GM23248 (cell line): ENCODE measurements at places on chromosomes 11 and 22. TPM values are rescaled to one million over a fixed set of nuclear protein-coding genes. Genes with fewer than 3 reads are reported as not detected.

DNA sequence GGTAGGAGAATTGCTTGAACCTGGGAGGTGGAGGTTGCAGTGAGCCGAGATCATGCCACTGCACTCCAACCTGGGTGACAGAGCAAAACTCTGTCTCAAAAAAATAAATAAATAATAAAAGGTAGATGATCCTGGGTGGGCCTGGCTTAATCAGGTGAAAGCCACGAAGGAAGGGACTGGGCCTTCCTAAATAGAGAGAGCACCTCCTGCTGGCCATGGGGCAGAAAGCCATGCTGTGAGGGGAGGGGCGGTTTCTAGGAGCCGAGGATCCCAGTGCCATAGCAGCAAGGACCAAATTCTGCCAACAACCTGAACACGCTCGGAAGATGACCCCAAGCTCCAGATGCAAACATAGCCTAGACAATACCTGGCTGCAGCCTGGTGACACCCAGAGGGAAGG lies 24.5 kb upstream of the DGKZ start:
- no peak overlapping the region for H3K4me3 ChIP-seq
- no peaks in the 10 kb centered on the region for H3K27me3 ChIP-seq
- H3K27ac ChIP-seq, result no peak overlapping the region; the same call in 1 of the 2 replicates
- H3K4me1 ChIP-seq, result no peaks in the 10 kb centered on the region
- H3K36me3 ChIP-seq, result peaks cover 47% of the 10 kb centered on the region

DNA sequence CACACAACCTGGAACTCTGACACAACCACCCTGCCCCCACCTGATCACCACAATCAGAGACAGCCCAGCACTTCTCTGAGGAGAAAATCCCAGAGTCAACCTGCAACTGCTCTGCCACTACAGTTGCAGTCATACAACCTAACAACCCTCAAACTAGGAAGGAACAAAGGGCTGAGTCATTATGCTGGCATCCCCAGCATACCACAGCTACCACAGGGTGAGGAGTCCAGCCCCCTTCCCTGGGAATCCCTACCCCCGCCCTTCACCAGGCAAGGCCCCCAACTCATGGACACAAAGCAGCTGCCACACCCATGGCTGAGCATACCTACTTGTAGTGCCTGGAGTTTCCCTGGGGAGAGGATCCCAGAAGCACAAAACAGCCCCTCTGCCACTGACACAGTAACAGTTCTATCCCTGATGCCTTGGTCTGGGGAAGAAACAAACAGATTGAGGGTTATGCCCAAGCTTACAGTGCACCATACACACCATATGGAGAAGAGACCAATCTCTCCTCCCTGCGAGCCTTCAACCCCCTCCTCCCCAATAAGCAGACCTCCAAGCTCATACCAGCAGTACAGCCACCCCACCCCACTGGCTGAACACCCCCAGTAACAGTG lies 68.5 kb upstream of the C11orf58 start:
- DNase-seq, result no peak
- H3K27ac ChIP-seq, result no peak overlapping the region
- H3K4me1 ChIP-seq, result no peaks in the 10 kb centered on the region
- no peaks in the 10 kb centered on the region for H3K36me3 ChIP-seq

CRACR2B gene
- polyA plus RNA-seq, result 1.2 and 2.0 TPM in 2 replicates

DDIAS gene
- 4.5 and 5.0 TPM in 2 replicates for polyA plus RNA-seq

LRP4 gene
- polyA plus RNA-seq, result 1.4 and 2.0 TPM in 2 replicates
